ENCODE measurements at places on chromosomes 1 and 21. TPM values are rescaled to one million over a fixed set of nuclear protein-coding genes. Genes with fewer than 3 reads are reported as not detected.

DNA sequence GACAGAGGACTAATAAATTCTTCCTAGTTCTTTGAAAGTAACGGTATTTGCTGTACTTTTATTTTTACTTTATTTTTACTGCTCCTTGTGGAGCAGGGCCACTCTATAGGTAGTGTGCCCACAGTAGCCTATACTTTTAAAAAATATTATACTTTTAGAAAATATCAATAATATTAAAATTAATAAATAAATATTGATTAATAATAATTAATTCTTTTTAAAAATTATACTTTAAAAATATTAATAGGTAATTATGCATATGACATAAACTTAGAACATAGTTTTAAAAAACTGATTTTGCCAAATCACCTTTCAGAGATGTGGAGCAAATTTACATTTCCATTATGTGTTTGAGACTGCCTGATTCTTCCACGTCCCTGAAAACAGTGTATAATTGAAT, 30.8 kb downstream of the ZBED6 start:
- DNase-seq: no peak

The EPHB2 gene
- total RNA-seq: 29.8 TPM

The RNF186 gene
- 0.73 TPM for total RNA-seq

- peak; percentile 42 for DNase-seq
Observed at GRCh38 chr1:157105988-157106812, 6.6 kb upstream of the ETV3L start.

DNA sequence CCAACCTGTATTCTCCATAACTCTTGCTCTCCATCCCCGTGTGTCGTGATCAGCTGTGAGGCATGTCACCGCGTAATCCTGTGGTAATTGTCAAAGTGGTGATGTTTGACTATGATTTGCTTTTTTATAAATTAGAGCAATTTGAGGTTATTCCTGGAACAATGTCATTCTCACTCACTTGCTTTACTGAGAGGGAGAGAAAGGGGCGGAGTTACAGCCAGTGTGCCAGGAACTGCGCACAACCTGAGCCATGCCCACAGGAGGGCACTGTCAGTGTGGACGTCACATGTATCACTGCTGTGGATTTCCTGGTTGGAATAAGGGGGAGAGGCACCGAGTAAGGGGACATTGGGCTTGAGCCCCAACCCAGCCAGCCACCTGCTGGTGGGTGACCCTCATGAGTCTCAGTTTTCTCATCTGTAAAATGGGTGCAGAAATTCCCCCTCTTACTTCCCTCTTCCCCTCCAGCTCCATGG, 6.9 kb downstream of the ADGRB2 start:
- no peak for DNase-seq

DNA sequence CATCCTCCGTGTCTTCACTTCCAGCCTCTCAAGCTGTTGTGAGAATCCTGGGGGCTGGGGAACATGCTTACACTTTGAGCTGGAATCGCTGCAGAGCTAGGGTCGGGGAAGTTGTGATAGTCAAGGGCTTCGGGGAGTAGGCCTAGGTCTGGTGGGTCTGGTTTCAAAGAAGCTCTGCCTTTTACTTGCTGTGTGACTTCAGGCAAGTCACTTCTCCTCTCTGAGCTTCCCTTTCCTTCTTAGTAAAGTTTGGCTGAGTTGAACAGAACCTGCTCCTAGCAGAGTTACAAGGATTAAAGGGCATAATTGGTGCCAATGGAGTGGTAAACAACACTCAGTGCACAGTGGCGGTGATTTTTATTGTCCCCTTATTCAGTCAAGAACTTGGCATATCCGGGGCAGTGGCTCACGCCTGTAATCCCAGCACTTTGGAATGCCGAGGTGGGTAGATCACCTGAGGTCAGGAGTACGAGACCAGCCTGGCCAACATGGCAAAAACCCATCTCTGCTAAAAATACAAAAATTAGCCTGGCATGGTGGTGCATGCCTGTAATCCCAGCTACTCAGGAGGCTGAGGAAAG, 25.7 kb downstream of the ARHGEF19 start:
- DNase-seq: no peak
